H1 (cell line): ENCODE measurements at places on chromosomes 4 and X.

GRCh38 chr4:6123976-6124375, 76.4 kb downstream of the JAKMIP1 start:
- DNase-seq, result no peak

DNA sequence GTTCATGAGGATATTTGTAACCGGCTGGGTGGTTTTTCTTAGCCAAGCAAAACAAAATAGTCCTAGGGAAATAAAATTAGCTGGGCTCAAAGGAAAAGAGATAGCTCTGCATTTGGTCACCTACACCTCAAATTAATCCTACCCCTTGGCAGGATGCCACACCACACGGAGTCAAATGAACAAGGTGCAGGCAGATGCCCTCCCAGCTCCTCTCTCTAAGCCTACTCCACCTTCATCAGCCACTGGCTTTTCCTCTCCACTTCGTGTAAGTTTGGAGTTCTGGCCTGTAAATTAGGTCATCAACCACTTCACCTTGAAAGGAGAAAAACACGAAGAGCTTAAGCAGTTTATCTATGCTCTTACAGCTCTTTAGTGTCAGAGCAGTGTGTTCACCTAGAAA, 1.4 kb downstream of the DDIT4L start:
- no peak for DNase-seq

GRCh38 chrX:111382277-111382676, 29.7 kb downstream of the DCX start:
- no peak for DNase-seq

GRCh38 chr4:16194214-16194613, 32.1 kb downstream of the TAPT1 start:
- DNase-seq, result no peak

DNA sequence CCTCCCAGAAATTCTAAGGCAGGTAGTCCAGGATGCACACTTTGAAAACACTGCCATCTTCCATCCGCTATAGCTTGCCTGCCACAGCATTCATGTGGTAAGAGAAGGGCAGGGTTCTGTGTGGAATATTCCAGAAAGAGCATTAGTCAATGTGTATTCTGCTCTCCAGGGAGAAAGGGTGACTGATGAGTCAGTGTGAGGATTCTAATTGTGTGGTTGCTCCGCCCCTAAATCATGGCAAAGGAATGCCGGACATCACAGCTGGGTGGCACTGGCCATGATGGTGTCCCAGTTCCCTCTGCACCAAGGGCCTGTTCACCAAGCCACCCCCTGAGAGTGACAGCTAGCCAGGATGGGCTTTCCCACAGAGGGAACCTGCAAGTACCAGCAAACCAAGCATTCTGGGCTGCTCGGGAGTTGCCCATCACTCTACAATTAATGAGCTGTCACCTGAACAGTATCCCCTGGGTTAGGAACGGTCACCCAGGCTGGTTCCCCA, 9.5 kb downstream of the IDS start:
- DNase-seq, result no peak

DNA sequence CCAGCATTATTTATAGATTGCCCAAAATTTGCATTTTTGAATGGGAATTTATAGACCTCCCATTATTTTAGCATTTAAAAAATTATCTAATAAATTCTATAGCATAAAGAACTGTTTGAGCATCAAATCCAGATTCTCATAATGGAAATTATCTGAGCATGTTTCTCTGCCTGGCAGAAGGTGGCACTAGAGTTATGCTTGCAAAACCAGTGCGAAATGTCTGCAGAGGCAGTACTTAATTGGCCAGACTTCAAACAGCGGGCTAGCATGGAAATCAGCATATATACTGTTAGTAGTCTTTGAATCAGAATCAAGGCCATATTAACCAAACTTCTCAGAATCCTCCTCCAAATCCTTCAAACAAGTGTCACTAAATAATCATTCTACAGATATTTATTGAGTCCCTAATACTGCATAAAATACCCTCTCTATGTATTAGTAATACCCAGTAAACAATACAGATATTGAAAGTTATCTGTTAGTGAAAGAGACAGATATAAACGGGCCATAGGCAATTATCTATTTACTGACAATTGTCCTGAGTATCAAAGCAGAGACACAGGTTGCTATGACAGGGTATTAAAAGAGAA, 78.7 kb upstream of the DCLK2 start:
- no peak for DNase-seq
